Thoracic aorta (tissue), 2 donors: ENCODE measurements at places on chromosomes 7 and 10. TPM values are rescaled to one million over a fixed set of nuclear protein-coding genes. Genes with fewer than 3 reads are reported as not detected.

DNA sequence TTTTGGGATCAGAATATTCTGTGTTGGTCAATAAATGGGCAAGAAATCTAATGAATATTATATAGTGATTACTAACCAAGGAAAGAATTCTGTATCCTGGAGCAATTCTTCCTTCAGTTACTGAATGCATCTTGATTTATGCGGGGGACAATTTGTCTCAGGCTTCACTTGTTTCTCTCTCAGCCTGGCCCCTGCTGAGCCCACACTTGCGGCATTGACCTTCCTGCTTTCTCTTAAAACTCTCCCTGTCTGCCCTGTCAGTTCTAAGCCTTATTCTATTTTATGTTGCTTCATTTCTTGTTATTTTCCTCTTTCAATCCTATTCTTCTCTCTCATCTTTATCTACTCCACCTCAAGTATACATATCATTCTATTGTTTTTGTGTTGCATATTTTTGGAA, 122.1 kb upstream of the TPK1 start:
- no peaks in the 10 kb centered on the region for H3K36me3 ChIP-seq
- no peak overlapping the region for H3K27ac ChIP-seq
- no peak overlapping the region for H3K4me3 ChIP-seq
- H3K27me3 ChIP-seq, result no peaks in the 10 kb centered on the region

TCAF1 gene
- 28.6 TPM for total RNA-seq

DNA sequence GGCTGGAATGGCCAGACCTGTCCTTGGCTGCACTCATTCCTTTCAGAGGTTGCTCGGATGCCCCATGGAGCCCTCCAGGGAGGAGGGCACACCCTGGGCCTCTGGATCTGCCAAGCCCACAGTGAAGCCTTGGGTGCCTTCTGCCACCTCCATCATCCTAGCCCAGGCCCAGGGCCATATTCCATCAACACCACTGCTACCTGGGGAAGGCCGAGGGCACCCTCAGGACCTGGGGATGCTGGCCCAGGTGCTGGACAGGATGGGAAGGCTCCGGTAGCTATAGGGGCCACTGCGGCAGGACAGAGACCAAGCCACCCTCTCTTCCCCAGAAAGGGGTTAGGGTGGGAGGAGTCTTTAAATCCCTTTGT, 810 bp downstream of the OPN4 start:
- H3K27ac ChIP-seq, result no peak overlapping the region
- no peaks in the 10 kb centered on the region for H3K27me3 ChIP-seq

- no peaks in the 10 kb centered on the region for H3K36me3 ChIP-seq
- DNase-seq, result no peak
- H3K27ac ChIP-seq, result peak overlapping the region; percentile 80
- peaks cover 10% of the 10 kb centered on the region for H3K4me1 ChIP-seq
These were observed 638.5 kb downstream of the PHTF2 start for GRCh38 chr7:78437118-78437517.

GRCh38 chr7:48309720-48310119, 138.5 kb downstream of the ABCA13 start:
- no peaks in the 10 kb centered on the region for H3K4me1 ChIP-seq
- no peaks in the 10 kb centered on the region for H3K36me3 ChIP-seq
- H3K27me3 ChIP-seq, result no peaks in the 10 kb centered on the region
- no peak overlapping the region for H3K4me3 ChIP-seq

DNA sequence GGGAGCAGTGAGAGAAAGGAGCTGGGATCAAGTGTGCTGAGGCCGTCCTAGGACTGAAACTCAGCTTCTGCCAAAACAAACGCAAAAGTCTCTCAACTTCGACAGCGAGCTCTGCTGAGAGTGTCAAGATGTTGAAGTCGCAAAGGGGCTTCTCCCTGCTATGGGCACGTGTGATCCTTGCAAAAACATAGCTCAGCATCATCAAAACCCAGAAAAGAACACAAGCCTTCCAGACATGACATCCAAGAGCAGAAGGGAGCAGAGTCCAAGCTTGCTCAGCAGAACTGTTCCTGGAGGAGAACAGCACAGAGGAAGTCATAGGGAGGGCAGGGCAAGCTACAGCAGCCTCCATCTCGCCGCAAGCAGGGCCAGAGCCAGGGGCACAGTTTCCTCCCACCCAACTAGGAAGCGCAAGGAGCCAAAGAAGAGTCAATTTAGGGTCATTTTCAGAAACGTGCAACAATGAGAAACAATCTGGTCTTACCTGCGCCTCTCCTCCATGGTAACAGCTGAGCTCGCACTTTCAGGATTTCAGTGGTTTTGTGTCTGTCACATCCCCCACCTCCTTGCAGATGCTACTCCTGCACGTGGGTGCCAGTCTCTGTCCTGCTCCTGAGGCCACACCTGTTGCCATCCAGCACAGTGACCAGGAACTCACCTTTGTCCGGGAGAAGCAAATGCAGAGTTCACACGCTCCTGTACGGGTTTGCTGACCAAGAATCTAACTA, 113.9 kb downstream of the DIP2C start:
- H3K36me3 ChIP-seq, result no peaks in the 10 kb centered on the region
- DNase-seq, result no peak
- H3K27ac ChIP-seq, result peak overlapping the region; percentile 24
- peak overlapping the region; percentile 43 for H3K4me3 ChIP-seq
- H3K27me3 ChIP-seq, result no peaks in the 10 kb centered on the region

DNA sequence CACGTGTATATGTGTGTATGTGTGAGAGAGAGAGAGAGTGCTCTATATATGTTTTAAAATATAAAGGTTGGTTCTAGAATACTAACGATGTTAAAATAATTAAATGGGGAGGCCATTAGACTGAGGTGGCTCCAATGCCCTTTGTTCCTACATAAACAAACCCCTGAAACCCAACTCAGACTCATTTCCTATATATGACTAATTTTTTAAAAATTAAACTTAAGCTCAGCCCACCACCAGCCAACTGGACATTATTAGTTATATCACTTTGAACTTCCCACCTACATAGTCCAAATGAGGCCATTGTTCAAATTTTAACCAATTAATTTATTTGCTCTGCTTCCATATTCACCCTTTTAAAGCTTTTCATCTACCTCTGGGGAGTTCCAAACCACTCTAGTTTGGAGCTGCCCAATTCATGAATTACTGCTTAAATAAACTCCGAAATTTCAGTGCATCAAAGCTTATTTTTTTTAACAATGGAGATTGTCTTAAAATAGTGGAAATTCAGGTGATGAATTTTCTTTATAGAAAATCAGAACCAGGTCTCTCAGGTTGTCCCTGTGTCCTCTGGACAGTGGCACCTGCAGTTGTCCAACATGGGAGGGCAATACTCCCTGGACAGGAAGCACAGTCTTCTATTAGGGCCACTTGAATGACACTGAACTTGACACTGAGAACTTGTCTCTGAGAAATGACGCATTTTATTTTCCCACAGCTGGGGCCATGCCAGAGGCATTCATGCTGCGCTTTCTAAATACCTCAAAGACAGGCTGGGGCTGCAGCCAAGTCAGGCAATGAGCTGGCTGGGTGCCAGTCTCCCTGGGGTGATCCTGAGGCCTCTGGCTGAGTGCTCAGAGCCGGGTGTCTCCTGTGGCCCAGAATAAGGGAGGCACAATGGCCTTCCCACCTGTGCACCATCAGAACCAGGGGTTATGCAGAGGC, 109.5 kb upstream of the TMEM72 start:
- H3K27me3 ChIP-seq, result no peaks in the 10 kb centered on the region
- no peak overlapping the region for H3K4me3 ChIP-seq
- peak overlapping the region; percentile 32 for H3K27ac ChIP-seq
- H3K4me1 ChIP-seq, result peaks cover 20% of the 10 kb centered on the region
- peak; percentile 36 for DNase-seq

GSAP gene
- total RNA-seq, result 22.0 TPM

ADRA2A gene
- 6.5 TPM for total RNA-seq

GCK gene
- total RNA-seq, result 2.3 TPM

GRCh38 chr10:71887743-71888142, 36.7 kb upstream of the PSAP start:
- H3K4me3 ChIP-seq, result peak overlapping the region; percentile 73
- no peaks in the 10 kb centered on the region for H3K27me3 ChIP-seq
- H3K27ac ChIP-seq, result peak overlapping the region; percentile 42

- H3K4me1 ChIP-seq, result no peaks in the 10 kb centered on the region
- H3K27ac ChIP-seq, result no peak overlapping the region
- no peak for DNase-seq
- no peak overlapping the region for H3K4me3 ChIP-seq
These were observed 850.3 kb upstream of the SORCS1 start for GRCh38 chr10:108014902-108015177.

ZWINT gene
- 0.41 TPM for total RNA-seq

CARD11 gene
- total RNA-seq, result 4.4 TPM

- no peaks in the 10 kb centered on the region for H3K36me3 ChIP-seq
- DNase-seq, result no peak
- H3K4me3 ChIP-seq, result no peak overlapping the region
- no peak overlapping the region for H3K27ac ChIP-seq
- no peaks in the 10 kb centered on the region for H3K27me3 ChIP-seq
These were observed 2.9 kb upstream of the ZNF467 start for GRCh38 chr7:149776289-149776688.

GRCh38 chr7:4683043-4683883, 1.2 kb downstream of the FOXK1 start:
- no peak for DNase-seq
- peak overlapping the region; percentile 78 for H3K27ac ChIP-seq
- peaks cover 11% of the 10 kb centered on the region for H3K4me1 ChIP-seq

DNA sequence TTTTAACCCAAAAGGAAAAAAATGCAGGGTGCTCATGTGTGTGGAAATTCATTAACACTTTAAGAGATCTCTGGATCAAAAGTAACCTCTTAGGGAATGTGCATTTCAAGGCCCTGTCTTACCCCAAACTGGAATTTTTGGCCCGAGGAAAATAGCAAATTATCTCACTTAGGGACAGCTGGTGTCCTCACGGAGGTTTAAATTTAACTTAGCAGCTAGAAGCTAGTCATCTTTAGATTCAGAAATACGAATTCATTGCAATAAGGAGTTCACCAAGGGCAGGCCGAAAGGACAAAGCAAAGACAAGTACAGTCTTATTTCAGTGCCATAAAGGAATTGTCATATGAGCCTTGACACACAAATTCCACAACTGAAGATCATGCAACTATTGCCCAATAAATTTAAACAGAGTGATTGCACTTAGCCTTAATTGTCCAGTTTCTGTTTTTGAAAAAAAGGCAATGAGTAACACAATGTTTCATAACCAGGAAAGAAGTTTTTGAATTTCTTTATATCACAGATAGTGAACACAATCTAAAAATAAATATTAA, 22.4 kb upstream of the SEMA3C start:
- H3K27ac ChIP-seq, result no peak overlapping the region
- no peaks in the 10 kb centered on the region for H3K36me3 ChIP-seq
- no peak for DNase-seq
- H3K27me3 ChIP-seq, result no peaks in the 10 kb centered on the region
- peaks cover 3% of the 10 kb centered on the region for H3K4me1 ChIP-seq
- no peak overlapping the region for H3K4me3 ChIP-seq

SPRN gene
- total RNA-seq, result not detected

CEP55 gene
- 5.1 TPM for total RNA-seq
